ENCODE measurements at places on chromosomes 6 and 20.

DNA sequence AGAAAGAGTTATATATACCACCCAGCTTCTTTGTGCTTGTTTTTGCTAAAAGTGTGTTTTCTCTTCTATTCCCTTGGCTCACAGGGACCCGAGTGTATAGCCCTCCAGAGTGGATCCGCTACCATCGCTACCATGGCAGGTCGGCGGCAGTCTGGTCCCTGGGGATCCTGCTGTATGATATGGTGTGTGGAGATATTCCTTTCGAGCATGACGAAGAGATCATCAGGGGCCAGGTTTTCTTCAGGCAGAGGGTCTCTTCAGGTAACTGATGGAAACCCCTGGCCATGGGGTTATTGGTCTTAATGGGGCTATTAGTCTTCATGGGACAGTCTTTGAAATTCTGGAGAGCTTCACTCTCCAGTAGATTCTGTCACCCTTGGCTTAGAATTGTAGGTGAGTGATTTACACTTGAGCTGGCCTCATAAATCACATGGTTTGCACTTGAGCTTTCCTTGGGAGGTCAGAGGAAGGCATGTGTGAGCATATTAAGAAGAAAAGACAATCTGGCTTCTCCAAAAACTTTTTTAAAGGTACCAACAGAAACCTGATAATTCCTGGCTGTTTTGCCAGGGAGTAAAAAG is 3.0 kb downstream of the PIM1 start:
- no peak for DNase-seq

GRCh38 chr6:151409260-151409659 is 17.9 kb upstream of the ZBTB2 start:
- DNase-seq, result no peak

DNA sequence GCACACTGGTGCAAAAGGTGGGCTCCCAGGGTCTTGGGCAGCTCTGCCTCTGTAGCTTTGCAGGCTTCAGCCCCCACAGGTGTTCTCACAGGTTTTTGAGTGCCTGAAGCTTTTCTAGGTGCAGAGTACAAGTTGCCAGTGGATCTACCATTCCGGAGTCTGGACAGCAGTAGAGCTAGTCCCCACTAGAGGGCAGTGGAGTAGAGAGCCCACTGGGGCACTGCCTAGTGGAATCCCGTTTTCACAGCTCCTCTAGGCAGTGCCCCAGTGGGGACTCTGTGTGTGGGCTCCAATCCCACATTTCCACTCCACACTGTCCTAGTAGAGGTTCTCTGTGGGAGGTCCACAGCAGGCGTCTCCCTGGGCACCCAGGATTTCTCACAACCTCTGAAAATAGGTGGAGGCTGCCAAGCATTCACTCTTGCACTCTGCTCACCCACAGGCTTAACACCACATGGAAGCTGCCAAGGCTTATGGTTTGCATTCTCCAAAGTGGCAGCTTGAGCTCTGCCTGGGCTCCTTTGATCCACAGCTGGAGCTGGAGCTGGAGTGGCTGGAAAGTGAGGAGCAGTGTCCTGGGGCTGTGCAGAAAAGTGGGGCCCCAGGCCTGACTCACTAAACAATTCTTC is 86.3 kb upstream of the PROKR2 start:
- no peak for DNase-seq

- DNase-seq, result no peak
Measured at GRCh38 chr20:10419550-10420133, 14.4 kb downstream of the MKKS start.

DNA sequence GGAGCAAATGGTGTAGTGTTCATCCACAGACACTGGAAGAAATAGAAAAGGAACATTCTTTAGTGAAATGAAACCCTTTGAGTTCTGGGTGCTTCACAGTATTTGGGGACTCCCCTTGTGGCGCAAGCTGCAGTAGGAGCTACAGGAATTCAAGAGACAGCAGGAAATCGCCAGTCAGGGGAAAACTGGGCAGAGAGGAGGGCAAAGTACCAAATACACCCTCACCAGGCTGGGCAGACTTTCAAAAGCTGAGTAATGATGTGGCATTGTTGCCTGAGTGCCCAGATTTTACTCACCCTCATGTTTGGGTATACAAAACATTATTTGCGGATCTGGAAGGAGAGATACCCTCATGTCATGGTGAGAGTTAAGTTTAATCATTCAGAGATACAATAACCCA is 97.9 kb downstream of the SOD2 start:
- DNase-seq, result no peak

- DNase-seq, result no peak
Measured at GRCh38 chr6:77883851-77884250, 231.0 kb downstream of the MEI4 start.

DNA sequence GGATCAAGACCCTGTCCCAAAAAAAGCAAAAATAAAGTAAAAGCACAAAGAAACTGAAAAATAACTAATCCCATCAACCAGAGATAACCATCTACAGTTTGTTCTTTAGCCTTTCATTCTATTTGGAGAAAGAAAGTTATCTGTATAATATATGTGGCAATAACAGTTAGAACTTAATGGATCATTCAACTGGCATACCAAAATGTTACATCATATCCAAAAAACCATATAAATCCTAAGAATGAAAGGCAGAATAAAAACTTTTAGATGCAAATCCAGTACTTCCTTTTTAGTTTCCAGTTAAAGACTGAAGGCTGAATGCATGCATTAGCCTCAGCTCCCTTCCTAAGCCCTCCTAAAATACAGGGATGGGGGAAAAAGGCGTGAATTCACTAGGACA is 25.2 kb downstream of the ILRUN start:
- DNase-seq, result no peak

Measured in activated CD8-positive, alpha-beta memory T cell treated with anti-CD3 and anti-CD28 coated beads for 4 hours (primary cell).